ENCODE measurements at places on chromosomes 2 and 18. TPM values are rescaled to one million over a fixed set of nuclear protein-coding genes. Genes with fewer than 3 reads are reported as not detected.

GRCh38 chr2:95047629-95048510, 22.4 kb downstream of the MAL start:
- DNase-seq, result peak; percentile 73

PSD4 gene
- 146 TPM for total RNA-seq

DNA sequence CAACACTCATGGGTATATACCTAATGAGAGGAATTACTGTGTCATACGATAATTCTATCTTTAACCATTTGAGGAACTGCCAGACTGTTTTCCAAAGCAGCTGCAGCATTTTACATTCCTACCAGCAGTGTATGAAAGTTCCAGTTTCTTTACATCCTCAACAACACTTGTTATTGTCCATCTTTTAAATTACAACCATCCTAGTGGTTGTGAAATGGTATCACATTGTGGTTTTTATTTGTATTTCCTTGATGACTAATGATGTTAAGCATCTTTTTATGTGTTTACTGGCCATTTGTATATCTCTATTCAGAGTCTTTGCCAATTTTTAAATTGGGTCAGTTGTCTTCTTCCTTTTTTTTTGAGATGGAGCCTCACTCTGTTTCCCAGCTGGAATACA, 4.0 kb upstream of the CKAP2L start:
- DNase-seq, result no peak

GPR55 gene
- total RNA-seq, result not detected

KIF5C gene
- total RNA-seq, result 2.3 TPM

DNA sequence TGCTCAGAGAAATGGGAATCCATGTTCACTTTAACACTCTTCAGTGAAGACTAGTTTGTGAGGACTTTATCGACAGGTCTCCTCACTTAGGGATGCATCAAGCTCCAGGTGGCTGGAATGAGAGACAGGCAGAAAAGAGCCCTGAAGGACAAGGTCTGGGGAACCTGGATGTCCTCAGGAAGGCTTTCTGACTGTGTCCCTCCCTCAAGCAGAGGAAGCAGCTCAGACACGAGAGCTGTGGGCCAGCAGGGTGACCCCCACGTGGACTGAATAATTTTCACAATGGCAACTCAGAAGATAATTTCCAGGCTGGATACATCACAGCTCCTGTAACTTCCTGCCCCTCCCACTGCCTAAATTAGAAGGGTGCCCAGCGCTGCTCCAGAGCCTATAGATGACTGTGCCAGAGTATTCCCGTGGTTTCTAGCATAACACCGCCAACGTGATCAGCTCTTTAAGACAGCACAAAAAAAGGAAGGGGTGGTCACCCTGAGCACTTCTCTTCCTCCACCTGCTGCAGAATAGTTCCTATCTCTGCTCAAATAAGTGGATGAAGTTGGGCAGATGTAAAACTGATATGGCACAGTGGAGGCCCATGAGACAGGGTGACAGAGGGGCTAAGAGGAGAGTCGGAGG, 25.7 kb upstream of the NCK2 start:
- no peak for DNase-seq

COL5A2 gene
- total RNA-seq, result 58.2 TPM

Measured in stomach (tissue), 19 donors.